ENCODE measurements at places on chromosomes 4 and X.

DNA sequence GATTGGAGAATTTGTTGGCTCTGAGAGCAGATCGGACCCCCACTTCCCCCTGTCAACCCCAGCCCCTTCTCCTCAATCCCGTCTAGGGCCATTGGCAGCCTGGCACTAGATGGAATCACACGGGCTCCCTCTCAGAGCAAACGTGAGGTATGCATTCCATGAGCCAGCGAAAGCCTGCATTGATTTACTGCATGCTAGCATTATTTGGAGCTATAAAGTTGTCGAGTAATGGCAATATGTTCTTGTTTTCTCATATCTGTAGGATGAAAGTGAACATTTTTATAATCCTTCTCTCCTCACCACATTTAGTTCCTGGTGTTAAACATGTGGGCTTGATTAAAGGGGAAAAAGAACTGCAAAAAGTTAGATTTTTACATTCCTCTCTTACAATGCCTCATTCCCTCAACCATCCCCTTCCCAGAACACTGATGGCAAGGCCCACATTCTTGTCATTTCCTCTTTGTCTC lies 159.2 kb downstream of the SPRY1 start:
- DNase-seq = no peak

DNA sequence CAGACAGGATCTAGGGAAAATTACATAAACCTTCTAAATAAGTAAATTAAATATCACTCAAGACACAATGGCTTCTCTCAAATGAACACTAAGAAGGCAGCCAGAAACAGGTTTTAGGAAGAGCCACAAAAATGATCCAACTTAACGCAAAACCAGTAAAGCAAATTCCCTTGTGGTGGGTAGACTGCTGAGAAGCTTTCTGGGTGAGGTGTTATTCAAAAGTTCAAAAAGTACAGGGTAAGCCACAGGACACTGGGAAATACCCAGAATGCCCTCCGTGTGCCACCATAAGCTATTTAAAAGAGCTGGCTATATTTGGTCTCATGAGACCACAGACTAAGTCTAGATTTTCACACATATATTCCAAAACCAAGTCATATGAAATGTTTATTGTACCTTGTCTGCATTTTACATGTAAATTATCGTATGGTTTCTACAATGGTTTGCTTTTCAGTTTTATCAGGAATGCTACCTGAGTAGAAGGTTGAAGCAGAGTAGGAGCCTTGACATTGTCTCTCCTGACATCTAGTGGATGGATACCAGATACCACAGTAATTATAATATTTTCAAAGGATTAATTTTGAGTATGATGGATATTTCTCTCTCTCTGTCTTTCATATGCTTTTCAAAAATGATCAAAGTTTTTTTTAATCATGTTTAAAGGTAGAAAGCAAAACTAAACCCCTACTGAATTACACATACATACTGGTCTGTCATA lies 109.3 kb upstream of the KLHL13 start:
- no peak for DNase-seq

DNA sequence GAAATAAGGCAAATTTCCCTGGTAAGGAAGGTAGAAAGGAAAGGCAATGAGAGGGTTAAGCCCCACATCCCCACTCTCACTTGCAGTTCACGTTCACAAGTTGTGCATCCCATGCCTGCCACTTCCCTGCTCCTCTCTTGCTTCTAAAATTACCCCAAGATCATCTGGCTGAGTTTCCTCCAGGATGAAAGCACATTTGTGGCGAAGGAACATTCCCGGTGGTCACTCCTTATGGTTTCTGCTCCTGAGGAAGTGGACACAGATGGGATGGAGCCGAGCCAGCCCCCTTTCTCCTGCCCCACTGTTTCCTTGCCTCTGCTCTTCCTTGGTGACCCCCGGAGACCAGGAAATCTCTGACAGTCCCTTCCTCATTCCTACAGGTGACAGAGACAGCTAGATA lies 37.5 kb downstream of the SPINK2 start:
- no peak for DNase-seq

- DNase-seq = no peak
These were observed 66.8 kb downstream of the NSD2 start for GRCh38 chr4:1938027-1938426.

DNA sequence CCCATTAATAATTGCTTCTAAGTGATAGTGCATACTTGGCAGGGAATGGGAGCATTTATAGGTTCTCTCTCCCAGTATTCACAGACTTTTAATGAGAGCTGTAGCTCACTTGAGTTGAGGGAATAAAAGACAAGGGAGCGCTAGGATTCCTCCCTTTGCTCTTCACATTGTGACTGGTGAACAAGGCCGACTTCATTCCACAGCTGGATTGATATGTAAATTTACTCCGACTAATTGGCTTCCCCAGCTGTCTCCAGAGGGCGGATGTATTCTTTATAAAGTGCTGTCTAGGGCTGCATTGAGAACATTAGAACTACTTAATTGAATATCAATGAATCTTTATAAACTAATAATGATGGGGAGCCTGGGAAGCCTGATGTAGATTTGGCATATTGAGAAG lies 63.4 kb downstream of the GPR50 start:
- DNase-seq = no peak

DNA sequence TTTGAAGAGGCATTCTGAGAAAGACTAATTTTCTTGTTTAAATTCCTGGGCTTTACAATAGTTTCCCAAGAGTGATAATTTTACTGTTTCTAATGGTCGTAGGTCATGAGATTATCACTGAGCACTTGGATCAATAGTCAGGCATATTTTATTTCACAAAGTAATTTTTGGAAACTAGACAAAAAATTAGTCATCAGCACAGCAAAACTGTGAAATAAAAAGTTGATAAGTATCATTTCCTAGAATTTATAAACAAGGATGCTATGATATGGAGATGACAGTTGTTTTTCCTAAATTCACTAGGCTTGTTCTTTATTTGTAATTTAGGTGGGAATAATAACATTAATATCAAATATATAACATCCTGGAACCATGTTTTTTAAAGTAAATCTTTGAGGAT lies 33.0 kb downstream of the SULT1B1 start:
- no peak for DNase-seq

GRCh38 chrX:47927212-47927611 lies 76.6 kb downstream of the ZNF182 start:
- no peak for DNase-seq

- DNase-seq = no peak
These were observed 9.2 kb upstream of the EIF4E start for GRCh38 chr4:98937986-98938720.

DNA sequence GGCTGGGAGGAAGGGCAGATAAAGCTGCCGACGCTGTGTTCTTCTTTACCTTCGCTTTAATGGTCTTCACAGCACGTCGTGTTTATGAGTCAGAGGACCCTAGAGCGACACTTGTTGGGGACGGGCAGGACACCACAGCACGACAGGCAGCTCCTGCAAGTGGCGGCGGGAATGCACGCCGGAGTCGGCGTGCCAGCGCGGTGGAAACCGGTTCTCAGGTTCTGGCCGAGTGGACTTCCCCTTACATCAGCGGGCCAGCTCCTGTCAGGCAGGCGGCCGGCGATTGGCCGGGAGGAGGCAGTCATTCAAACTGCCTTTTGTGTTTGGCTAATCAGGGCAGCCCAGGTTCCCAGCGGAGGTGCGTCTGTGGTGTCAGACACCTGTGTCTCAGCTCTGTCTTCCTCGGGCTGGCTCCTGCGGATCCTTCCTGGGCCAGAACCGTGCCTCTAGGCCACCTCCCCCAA lies 150.9 kb downstream of the SHROOM3 start:
- DNase-seq = peak; percentile 72

GRCh38 chr4:176839656-176840055 lies 46.9 kb upstream of the VEGFC start:
- DNase-seq = no peak

- DNase-seq = no peak
These were observed 41.3 kb upstream of the TXK start for GRCh38 chr4:48175328-48175727.
